ENCODE measurements at places on chromosomes 3 and 15.

- DNase-seq, result no peak
These were observed 312.5 kb upstream of the CTNNB1 start for GRCh38 chr3:40886660-40887425.

GRCh38 chr3:177838766-177839350 lies 641.6 kb upstream of the TBL1XR1 start:
- no peak for DNase-seq

GRCh38 chr3:181955566-181955965 lies 243.8 kb downstream of the SOX2 start:
- no peak for DNase-seq

GRCh38 chr3:159187706-159188105 lies 385.9 kb downstream of the MFSD1 start:
- DNase-seq, result no peak

DNA sequence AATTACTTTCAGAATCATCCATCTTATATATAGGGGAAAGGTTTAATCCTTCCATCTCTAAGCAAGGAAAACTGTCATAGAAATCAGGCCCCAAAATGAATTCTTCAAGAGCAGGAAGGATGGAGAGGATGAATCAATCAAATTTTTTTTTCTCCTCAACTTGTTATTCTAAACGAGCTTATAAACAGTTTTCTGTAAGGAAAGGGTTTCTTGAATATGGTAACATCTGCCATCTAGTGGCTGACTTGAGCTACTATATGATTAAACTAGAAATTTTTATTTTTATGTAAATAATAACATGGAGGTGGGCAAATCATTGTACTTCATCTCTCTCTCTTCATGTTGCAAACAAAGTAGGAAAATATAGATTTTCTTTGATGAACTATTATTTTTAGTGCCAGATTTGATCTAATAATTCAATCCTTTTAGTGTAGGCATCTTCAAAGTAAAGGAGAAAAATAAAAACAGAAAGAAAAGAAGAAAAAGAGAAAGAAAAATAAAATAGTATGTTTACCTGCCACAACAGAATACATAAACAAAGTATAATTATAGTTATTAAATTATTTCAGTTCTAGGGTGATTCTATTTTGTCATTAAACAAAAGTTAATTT lies 146.6 kb downstream of the SERPINI1 start:
- peak; percentile 31 for DNase-seq

GRCh38 chr3:115819785-115820384 lies 196.6 kb downstream of the GAP43 start:
- peak; percentile 89 for DNase-seq

DNA sequence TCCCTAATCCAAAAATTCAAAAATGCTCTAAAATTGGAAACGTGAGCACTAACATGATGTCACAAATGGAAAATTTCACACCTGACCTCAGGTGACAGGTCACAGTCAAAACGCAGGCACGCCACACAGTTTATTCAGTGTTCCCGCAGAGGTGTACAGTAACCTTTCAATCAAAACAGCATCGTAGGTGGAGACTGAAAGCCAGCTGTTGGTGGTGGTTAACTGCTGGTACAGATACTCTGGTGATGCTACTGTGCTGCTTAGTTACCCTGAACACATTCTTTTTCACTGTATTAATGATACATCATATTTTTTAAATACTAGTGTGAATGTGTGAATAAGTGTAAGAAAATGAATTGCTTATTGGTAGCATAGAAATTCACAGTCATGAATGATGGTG lies 23.8 kb downstream of the RAB11A start:
- no peak for DNase-seq

DNA sequence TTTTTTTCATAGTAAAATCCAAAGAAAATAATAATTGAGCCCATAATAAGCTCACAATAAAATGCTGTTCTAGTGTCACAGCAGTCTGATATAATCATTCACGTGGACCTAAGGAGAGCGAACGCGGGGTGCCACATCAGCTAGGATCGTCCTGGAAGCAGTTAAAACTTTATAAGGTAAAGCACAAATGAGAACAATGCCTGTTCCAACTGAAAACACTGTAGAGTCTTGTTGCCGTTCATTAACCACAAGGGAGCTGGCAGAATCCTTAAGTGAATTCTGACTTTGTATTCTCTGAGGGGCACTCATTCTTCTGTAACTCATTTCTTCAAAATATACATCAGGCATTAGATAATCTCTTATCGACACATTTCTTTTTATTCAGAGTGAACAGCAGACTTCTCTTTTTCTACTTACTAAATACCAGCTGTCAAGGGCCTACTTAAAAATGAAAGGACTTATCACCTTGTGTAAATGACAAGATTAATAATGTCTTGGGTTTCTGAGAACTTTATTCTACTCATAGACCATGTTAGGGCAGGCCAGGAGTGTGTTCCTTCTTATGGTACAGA lies 524.6 kb downstream of the MECOM start:
- no peak for DNase-seq

All from NCI-H1436 (cell line).